CD4-positive, alpha-beta T cell treated with Interleukin-21 for 1 hour (primary cell): ENCODE measurements at places on chromosomes 12 and 14.

DNA sequence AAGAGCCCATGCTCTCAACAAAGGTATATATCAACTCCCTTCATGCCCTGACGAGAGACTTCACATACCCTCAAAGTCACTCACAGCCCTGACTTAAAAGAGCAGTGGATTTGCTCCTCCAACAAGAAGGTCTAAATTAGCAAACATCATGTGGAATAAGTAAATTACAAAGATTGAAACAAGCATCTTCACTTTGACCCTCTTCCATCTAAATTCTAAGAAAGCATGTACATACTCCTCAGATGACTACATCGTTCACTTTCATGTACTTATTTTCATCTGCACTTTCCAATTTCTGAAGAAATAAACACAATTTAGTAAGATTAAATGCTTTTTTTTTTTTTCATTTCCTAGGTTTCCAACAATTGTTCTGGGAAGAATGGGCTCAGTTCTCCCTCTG, 38.6 kb upstream of the KRR1 start:
- no peak for DNase-seq

DNA sequence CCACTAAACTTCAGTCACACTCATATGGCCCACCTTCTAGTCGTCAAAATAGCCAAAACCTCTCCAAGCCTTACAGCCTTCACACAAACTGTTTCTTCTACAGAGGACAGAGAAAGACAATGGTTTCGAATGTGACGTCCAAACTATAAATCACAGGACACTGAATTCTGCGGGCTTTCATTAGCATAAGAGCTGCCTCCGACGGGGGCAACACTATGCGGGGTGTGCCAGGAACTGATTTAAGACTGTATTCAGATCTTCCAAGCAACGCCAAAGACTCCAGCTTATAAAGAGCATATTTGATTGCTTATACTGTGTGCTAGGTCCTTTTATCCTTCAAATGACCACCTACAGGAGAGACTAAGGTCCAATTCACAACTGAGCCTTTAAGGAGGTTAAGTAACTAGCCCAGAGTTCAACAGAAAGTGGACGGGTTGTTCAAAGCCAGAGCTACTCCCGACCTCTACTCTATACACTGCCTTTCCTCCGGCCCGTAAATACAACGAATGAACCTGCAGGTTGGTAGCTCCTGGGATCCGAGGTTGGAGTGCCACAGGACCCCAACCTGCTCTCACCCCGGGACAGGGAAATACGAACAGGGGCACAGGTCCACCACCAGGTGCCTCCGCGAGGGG, 575 bp downstream of the L2HGDH start:
- no peak for DNase-seq

- DNase-seq, result no peak
Measured at GRCh38 chr12:62694632-62695031, 228.0 kb downstream of the MON2 start.

- no peak for DNase-seq
Measured at GRCh38 chr12:116990971-116991966, 80.5 kb downstream of the FBXW8 start.

DNA sequence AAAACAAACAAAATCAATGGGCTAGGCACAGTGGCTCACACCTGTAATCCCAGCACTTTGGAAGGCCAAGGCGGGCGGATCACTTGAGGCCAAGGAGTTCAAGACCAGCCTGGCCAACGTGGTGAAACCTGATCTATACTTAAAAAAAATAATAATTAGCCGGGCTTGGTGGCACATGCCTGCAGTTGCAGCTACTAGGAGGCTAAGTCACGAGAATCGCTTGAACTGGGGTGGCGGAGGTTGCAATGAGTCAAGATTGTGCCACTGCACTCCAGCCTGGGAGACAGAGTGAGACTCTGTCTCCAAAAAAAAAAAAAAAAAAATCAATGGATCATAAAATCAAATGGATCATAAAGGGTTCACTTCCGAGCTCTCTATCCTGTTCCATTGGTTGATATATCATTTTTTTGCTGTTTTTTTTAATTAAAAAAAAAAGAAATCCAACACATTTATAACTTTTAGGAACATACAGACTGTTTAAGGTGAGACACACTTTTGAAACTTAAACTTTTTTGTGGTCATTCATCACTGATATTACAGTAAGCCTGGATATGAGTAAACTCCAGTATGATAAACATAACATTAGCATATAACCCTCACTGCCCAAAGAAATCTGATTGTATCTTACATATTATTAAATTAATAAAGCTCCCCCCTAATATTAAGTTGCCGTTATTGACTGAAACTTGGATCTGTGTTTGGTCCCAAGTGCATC, 22.1 kb downstream of the MOK start:
- no peak for DNase-seq

GRCh38 chr12:30905463-30906009, 21.0 kb upstream of the TSPAN11 start:
- no peak for DNase-seq

- DNase-seq, result no peak
Measured at GRCh38 chr12:84069198-84069597, 843.4 kb downstream of the SLC6A15 start.

DNA sequence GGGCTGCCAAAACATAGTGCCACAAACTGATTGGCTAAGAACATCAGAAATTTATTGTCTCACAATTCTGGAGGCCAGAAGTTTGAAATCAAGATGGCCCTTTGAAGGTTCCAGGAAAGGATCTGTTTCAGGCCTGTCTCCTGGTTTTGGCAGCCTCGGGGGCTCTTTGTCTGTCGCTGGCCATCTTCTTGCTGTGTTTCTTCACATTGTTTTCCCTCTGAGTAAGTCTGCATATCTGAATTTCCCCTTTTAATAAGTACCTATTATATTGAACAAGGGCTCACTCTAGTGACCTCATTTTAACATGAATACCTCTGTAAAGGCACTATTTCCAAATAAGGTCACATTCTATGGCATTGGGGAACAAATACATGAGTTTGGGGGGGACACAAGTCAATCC, 467.1 kb upstream of the MGAT4C start:
- no peak for DNase-seq

DNA sequence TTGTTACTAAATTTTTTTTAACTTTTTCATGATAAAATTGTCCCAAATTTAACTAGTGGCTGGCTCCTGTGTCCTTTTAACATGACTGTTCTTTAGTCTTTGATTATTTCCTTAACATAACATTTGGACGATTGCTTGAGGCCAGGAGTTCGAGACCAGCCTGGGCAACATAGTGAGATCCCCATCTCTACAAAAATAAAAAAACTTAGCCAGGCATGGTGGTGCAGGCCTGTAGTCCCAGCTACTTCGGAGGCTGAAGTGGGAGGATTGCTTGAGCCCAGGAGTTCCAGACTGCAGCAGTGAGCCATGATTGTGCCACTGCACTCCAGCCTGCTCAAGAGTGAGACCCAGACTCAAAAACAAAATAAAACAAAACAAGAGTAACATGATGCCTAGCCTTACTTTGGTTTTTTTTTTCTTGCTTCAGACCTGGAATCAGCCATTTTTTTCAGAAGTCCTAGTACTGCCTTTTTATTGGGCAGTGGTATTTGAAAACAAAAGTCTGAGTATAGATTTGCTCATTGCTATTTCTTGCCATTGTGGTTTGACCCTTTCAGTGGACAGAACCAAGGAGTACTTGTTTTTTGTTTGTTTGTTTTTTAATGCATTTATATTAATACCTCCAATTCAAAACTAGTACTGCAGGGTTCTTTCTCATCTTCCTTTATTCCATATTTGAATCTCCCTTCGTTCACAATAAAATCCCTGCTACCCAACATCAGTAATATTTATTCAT, 4.8 kb downstream of the TOGARAM1 start:
- no peak for DNase-seq

- no peak for DNase-seq
Measured at GRCh38 chr14:44995196-44995595, 33.2 kb downstream of the TOGARAM1 start.

- no peak for DNase-seq
Measured at GRCh38 chr12:131471271-131471905, 239.5 kb upstream of the SFSWAP start.

DNA sequence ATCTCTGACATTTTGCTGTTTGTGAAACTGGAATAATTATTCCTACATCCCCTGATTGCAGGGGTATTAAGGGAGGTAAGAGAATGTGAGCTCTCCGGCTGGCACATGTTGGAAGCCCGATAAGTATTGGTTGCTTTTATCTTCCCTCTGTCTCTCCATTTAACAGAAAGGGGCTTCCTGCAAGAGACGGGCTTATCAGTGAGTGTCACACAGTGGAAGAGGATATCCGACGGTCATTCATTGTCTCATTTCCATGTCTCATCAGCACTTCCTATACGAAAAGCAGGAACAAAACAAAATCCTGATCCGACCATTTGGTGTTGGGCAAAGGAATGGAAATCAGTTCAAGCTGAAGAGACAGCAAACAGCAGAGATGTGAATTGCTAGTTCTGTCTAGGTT, 10.7 kb downstream of the DYRK4 start:
- no peak for DNase-seq

GRCh38 chr12:25840678-25841465, 117.6 kb upstream of the RASSF8 start:
- no peak for DNase-seq

DNA sequence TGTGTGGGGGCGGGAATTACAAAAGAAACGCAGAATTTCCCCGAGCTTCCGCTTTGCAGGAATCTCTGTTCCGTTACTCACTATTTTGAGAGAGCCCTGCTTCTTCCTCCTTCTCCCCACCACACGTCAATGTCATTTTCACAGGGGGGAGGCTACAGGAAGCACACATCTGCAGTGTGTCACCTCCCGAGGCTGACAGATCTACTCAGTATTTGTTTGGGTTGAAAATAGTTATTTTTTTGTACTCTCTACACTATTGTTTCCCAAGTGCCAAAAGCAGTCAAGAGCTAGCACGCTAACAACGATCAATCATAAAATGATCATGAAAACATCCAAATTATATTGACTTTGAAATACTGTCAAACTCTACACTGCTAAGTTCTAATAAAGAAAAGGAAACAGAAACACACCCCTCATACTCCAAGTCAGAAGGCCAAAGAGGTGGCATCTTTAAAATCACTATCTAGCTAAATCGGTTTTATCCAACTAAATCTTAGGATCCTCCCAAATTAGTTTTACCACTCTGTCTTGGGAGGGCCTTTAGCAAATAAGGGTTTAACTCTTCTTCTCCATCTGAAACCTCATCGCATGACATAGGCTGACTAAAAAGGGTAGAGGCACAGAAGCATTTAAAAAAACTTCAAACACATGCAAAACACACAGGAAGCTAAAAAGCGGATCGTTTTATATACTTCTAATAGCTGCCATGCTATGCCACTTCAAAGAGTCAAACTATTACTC, 51.8 kb downstream of the FOXN3 start:
- peak; percentile 67 for DNase-seq

- no peak for DNase-seq
Measured at GRCh38 chr14:90573385-90574105, 176.7 kb downstream of the CALM1 start.

- DNase-seq, result no peak
Measured at GRCh38 chr12:13000616-13000924, 505 bp upstream of the HEBP1 start.

DNA sequence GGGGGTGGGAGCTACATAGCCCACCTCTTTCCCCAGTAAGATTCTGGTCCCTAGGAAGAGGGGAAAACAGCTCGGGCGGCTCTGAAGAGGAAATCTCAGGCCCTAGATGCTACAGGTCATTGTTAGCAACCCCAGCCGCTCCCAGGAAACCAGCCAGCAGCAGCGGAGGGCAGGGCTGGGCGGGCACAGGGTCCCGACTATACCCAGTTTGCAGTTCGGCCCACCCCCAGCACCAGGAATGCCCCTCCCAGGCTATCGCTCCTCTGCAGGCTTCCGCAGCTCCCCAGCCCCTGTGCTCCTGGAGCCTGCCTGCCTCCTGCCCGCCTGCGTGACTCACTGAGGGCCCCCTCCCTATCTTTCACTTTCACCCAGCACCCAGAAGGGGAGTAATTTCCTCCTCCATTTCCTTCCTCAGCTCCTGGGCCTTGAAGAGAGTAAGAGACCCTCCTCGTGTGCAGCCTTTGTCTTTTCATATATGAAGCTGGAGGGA, 27.2 kb upstream of the PNMA1 start:
- DNase-seq, result peak; percentile 68

GRCh38 chr14:67733616-67734015, 31.9 kb downstream of the RDH12 start:
- DNase-seq, result no peak

- no peak for DNase-seq
Measured at GRCh38 chr14:93002851-93003298, 79.9 kb downstream of the CHGA start.

- no peak for DNase-seq
Measured at GRCh38 chr12:23959826-23960225, 10.4 kb upstream of the SOX5 start.

DNA sequence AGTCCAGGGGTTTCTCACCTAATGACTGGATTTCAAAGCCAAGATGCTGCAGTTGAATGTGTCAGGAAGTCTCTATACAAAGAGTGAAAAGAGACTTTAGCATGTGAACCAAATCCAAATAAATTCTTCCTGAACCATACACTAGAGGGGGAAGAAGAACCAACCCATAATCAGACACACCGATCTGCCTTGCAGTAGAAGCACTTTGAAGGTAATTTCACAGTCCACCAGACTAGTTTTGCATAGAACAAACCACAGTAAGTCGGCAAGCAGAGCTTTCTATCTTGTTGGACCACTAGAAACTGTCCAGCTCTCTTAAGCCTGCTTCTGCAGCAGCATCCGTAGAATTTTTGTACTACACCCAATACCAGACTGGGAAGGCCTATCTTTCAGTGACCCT, 39.3 kb downstream of the FIGNL2 start:
- no peak for DNase-seq

DNA sequence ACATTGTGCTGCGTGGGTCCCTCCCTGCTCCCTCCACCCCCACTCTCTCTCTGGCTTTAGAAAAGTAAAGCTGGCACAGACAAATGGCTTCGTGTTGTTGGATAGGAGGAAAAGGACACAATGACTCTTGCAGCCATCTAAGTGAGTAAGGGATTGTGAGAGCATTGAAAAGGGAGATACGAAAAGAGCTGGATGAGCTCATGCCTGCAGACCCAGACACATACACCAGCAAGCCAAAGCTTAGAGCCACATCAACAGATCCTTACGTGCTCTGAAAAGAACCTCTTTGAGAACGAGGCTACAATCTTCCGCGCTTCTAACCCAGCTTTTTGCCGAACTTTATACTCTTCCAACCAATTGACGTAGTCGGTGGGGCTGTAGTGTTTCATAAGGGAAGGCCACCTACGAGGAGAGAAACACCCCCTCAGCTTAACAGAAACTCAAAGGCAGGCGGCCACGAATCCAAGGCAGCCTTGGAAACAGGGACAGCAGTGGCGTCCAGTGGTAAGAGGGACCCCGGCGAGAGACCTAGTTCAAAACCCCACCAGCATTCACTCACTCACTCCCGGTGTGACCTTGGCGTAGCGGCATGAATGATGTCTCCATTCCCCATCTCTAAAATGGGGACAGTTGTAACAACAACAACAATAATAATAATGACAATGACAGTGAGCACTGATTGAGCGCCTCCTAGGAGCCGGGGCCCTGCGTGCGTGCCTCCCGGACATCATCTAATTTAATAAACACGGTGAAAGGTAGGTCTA, 1.1 kb downstream of the FBXO21 start:
- no peak for DNase-seq
